ENCODE measurements at places on chromosomes 3 and 15.

DNA sequence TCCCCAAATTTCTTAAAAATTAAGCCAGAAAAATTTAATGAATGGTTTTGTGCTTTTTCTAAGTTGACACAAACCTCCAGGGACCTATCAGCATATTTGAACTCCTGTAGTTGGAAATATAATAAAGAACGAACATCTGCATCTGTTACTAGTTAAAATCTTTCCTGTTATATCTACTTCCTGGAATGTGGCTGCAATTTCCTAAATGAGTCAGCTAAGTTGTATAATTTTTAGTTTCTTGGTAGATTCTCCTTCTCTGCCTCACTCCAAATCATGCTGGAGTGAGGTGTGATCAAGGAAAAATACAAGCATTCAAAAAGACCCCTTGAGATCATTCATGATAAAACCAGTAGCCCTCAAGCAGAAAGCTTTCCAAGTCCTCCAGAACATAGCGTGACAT, 106.2 kb upstream of the MCTP2 start:
- DNase-seq = no peak

- DNase-seq = no peak
Measured at GRCh38 chr3:187641320-187642016, 28.7 kb downstream of the SST start.

DNA sequence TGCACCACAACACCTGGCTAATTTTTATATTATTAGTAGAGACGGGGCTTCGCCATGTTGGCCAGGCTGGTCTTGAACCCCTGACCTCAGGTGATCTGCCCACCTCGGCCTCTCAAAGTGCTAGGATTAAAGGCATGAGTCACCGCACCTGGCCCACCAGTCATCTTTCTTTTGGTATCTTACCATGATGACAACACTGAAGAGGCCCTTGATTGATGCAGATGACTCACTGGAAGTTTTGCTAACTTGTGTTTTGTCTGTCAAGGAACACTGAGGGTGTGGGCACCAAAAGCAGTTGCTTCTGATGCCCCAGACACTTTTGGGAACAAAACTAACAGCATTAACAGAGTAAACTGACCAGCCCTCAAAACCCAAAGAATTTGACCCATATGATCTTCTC, 88.3 kb downstream of the MYO5A start:
- DNase-seq = peak; percentile 36

DNA sequence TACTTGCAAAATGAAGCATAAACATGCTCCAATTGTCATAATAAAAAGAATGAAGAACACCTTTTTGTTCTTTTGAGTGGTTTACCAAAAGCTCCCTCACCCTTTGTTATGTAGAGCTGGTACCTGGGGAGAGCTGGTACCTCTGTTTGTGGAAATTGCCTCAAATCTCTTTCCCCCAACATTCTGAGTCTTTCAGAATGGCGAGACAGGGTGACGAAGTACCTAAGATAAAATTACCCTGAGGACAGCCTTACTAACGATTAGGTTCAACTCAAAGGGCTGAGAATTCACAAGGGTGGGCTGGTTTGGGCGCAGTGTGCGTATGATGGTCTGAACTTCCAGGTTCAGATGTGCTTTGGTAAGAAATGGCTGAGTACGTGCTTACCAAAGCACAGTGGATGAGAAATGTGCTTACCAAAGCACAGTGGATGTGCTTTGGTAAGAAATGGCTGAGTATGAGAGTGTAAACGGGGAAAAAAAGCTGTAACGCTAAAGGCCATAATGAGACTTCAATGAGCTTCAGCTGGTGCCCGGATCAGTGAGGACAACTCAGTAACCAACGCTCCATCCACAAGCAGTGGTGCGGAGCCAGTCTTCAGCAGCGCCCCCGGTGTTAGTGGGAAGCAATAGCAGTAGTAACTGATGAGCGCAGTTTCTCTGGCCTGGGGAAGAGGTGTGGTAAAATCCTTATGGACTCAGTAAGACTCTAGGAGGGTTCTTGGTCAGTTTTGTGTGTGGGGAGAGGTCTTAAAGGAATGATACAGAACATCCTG, 72.3 kb upstream of the LRIG1 start:
- DNase-seq = peak; percentile 21

GRCh38 chr3:73270839-73271483, 209.5 kb downstream of the EBLN2 start:
- DNase-seq = no peak

DNA sequence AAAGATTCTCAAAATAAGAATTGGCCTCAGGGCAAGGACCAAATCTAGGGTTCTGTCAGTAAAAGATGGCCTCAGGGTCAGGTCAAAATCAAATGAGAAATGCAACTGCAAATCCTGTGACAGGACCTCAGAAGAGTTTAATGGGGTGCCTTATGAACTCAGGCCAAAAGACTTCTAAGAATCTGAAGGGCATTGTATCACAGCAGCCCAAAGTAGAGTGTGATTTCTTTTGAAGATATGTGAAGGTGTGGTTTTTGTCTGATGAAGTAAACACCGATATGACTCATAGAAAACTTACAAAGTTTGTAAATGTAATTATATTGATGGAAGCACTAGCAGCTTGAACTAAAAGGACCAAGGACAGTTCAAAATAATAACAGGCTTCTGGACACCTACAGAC, 966.1 kb downstream of the AGBL1 start:
- DNase-seq = no peak

GRCh38 chr3:142652826-142653292, 56.7 kb downstream of the PLS1 start:
- DNase-seq = no peak

- DNase-seq = no peak
Measured at GRCh38 chr3:131518680-131519079, 15.9 kb upstream of the MRPL3 start.

GRCh38 chr15:43516185-43516584, 1.2 kb upstream of the MAP1A start:
- peak; percentile 0 for DNase-seq

- no peak for DNase-seq
Measured at GRCh38 chr3:20406611-20407011, 220.6 kb upstream of the SGO1 start.

- DNase-seq = no peak
Measured at GRCh38 chr3:10623578-10624275, 118.3 kb upstream of the ATP2B2 start.

DNA sequence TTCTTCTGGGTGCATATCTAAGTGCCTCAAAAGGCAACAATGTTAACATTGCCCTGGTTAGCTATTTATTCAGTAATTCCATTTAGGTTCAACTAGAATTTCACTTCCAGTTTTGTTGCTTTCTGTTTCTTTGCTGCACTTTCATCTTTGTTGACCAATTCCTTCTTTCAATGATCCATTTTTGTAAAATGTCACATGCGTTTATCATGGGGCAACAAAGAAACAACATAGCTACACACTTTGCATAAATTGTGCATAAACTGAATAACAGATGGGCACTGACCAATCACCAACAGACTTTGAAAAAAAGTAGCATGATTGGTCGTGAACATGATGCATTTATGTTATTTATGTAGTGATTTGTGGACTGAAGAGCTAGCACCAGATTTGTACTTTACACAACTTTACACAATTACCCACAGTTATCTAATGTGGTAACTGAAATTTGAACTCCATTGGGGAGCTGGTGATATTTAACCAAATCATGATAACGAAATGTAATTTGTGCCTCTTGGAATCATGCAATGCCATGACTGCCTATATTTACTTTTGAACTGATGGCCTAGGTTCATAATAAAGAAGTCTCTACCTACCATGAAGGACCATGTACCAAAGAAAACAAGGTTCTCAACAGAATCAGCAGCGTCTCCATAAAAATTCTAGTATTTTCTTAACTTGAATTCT, 7.1 kb upstream of the CPOX start:
- DNase-seq = no peak

- DNase-seq = no peak
Measured at GRCh38 chr3:152823781-152824180, 11.2 kb upstream of the P2RY1 start.

DNA sequence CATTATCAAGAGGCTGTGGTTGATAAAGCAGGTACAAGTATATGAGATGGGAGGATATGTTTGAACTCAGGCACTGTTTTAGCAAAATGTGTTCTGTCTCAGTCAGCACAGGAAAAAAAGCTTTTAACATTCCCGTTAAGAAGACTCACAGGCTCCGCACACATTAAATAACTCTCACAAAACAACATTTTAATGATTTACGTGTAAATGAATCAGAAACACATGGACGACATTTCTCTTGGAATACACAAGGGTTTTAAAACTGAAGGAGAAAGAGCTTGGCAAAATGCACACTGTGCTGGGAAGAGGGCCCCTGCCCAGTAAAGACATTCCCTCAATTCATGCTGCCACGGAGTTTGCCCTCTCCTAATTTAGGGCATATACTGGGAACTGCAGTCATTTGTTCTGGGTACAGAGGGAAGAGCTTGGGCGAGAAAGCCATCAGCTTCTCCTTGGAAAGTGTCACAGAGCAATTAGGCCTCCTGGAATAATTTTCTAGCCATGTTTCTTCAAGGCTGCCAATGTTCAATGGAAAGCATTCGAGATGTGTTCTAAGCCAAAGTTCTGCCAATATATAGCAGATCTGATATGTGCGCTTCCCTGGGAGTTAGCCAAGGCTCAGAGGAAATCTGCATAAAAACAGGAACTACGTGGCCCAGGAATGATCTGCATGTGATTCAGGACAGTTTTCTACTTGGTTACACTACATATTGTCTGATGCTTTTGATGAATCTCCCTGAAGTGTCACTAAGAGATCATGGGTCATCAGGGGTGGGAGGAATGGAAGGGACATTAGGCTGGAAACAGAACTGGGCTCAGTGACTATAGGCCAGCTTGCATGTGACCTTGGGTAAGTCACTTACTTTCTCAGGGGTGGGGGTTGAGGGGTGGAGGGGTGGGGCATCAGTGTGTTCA, 2.2 kb upstream of the MASP1 start:
- DNase-seq = no peak

GRCh38 chr3:102737353-102737752, 302.5 kb downstream of the ZPLD1 start:
- no peak for DNase-seq

DNA sequence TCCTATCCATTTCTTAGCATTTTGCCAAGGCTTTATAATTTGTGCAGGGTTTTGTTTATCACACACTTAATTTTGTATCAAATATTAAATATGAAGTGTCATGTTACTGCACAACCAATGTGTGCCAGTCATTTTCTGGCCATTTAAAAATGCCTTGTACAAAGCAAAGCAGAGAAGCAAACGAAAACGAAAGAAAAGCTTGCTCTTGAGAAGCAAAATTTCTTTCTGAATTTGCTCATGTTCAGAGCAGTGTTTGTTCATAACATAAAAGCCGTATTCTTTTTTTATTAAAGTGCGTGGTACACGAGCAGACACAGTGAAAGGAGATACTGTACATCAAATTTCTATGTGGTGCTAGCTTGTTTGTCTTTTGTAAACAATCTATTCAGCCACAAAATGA, 792.6 kb downstream of the NAALADL2 start:
- DNase-seq = no peak

- no peak for DNase-seq
Measured at GRCh38 chr3:54262541-54262940, 140.2 kb downstream of the CACNA2D3 start.

DNA sequence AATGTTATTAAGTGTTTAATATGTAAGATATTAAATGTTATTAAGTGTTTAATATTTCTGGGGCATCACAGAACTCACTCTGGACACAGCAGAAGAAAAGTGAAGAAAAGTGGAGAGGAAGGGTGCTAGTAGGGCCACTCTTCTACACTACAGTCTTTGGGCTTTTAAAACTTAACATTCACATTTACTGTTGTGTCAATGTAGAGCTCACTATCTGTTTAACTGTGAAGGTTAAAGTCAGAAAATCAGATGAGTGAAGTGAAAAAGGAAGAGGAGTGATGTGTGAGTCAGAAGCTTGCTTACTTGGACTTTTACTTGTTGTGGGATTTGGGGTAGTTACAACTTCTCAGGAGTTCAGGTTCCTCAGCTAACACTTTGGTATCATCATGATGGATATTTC, 145.3 kb upstream of the DNAJC19 start:
- no peak for DNase-seq

GRCh38 chr15:42692997-42693396, 43.9 kb downstream of the CDAN1 start:
- no peak for DNase-seq

DNA sequence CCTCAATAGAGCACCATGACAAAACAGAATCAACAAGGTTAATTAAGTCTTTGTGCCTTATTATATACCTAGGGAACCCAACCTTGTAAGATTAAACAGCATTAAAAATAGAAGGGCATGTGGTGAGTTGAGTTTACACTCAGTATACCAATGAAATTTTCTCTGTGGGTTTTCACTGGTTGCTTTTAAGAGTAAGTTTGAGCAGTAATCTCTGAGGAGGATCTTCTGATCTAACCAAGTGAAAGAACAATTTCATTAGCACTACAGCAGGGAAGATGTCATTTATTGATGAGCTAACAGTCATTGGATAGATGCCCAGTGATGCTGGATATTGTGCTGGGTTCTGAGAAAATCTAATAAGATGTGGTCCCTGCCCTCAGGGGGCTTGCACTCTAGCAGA, 26.9 kb upstream of the AKAP13 start:
- DNase-seq = no peak

DNA sequence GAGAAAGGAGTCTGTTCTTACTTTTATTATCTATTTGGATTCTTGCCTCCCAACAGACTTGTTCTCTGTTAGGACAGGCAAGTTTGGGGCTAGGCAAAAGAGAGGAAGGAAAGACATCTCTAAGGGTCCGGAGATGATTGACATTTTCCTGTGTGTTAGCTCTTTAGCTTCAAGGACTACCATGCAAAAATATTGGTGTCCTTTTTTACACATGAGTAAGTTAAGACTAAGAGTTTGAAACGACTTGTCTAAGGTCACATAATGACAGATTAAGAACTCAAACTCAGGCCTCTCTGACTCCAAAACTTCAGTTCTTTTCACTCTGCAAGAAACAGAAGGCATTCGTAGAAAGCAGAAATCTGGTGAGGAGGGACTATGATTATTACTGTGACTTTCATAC, 5.9 kb downstream of the LMCD1 start:
- DNase-seq = no peak

DNA sequence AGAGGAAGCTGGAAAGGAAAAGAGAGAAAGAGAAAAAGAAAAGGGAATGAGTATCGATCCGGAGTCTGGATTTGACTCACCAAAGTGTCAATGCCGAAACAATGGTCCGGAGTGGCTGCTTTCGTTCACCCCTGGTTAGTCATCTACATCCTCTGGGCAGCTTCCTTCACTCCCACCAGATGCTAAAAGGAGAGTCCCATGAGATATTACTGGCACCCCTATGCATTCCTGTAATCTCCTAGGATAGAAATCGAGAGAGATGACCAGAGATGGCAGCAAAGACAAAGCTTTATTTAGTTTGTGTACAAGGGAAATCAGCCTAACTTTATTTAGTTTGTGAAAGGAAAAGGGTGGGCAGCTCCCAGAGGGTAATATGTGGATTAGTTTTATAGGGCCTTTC, 622.2 kb downstream of the ZPLD1 start:
- DNase-seq = no peak

- DNase-seq = no peak
Measured at GRCh38 chr15:100692246-100692645, 89.9 kb downstream of the ASB7 start.

- no peak for DNase-seq
Measured at GRCh38 chr15:36133742-36134141, 445.7 kb upstream of the CDIN1 start.
